ENCODE measurements at places on chromosomes 16 and 17.

GRCh38 chr16:67652578-67653127 lies 7.4 kb downstream of the ACD start:
- no peak for DNase-seq

- DNase-seq, result no peak
Observed at GRCh38 chr17:49201481-49201927, 8.9 kb downstream of the GNGT2 start.

DNA sequence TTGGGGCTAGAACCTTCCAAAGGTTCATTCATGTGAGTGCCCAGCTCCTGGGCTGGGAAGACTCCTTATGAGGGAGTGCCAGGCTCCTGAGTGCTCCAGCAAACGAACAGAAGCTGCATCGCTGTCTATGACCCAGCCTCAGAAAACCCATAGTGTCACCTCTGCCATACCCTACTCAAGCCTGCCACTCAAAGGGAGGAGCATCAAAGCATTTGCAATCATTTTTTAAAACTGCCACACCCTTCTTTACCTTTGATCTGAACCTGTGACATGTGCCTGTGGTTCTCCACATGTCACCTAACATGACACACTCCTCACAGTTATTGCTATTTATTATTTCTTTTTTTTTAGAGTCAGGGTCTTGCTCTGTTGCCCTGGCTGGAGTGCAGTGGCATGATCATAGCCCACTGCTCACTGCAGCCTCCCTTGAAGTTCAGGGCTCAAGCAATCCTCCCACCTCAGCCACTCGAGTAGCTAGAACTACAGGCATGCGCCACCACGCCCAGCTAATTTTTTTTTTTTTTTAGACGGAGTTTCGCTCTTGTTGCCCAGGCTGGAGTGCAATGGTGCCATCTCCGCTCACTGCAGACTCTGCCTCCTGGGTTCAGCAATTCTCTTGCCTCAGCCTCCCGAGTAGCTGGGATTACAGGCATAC lies 7.3 kb upstream of the KDM8 start:
- DNase-seq, result no peak

DNA sequence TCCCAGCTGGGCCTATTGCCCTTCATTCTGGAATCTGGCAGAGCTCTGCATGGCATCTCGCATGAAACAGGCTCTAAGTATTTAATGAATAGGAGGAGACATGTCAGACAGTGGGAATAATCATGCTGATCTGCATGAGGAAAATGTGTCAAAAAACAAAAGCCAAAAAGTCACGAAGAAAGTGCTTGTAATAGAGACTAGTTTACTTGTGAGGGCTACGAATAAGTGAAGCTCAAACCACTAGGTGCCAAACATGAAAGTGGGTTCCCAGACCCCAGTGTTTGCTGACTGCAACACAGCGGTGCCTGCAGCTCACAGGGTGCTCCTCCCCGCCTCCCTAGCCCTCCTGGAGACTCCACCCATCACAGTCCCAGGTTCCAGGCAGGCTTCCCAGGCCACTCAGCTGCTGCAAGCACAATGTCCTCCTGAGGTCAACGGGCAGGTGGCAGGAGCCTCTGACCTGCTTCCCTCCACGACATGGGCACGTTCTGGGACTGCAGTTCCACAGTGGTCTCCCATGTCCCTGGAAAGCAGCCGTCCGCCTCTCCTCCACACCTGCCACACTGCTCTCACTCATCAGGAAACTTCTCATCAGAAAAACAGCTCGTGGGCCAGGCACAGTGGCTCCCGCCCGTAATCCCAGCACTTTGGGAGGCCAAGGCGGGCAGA lies 96.5 kb downstream of the ANKRD11 start:
- DNase-seq, result no peak

GRCh38 chr17:6642592-6642991 lies 1.7 kb downstream of the TXNDC17 start:
- no peak for DNase-seq

DNA sequence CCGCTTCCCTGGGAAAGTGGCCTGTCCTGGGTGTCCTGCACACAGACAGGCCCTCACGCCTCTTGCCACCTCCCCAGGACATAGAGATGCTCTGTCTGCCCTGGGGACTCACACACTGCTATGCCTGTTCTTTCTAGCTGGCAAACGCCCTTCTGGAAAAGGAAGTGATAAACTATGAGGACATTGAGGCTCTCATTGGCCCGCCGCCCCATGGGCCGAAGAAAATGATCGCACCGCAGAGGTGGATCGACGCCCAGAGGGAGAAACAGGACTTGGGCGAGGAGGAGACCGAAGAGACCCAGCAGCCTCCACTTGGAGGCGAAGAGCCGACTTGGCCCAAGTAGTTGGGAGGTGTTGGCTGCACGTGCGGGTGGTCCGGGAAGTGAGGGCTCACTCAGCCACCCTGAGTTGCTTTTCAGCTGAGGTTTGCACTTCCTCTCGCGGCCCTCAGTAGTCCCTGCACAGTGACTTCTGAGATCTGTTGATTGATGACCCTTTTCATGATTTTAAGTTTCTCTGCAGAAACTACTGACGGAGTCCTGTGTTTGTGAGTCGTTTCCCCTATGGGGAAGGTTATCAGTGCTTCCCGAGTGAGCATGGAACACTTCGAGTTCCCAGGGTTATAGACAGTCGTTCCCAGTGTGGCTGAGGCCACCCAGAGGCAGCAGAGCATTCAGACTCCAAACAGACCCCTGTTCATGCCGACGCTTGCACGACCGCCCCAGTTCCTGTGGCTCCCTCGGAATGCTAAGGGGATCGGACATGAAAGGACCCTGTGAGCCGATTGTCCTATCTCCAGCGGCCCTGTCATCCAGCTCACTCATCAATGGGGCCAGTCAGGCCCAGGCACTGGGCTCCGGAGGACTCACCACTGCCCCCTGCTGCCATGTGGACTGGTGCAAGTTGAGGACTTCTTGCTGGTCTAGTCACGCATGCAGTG lies 3.5 kb upstream of the RPL13 start:
- peak; percentile 34 for DNase-seq

DNA sequence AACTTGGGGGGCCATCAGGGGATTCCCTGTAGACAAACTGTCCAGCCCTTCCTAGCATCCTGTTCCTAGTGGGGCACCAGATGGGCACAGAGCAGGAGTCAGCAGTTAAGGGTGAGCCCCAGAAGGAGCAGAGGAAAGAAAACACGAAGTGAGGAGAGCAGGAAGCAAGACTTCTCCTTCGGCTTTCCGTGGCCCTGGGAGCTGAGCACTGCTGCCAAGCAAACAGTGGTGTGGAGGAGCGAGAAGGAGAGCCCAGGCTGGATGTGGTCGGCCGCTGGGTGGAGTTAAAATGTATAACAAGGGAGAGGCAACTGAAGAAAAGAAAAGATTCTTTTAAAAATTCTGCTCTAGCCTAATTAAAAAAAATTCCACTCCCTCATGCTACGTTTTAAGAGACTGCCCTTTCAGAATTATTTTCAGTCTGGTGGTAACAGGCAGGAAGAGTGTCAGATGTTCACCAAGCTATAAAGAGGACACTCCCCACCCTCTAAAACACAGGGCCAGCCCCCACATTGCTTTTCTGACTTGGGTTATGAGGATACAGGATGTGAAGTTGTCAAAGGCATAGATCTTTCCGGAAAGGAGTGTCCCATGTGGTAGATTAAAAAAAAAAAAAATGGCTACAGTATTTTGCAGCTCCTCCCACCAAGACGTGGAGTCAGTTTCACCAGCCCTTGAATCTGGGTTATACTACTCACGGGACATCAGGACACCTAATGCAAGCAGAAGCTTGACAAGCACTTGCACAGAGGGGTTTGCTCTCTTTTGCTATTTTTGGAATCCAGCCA lies 74.9 kb upstream of the ZFHX3 start:
- DNase-seq, result no peak

GRCh38 chr16:86671486-86672178 lies 93.3 kb downstream of the FOXL1 start:
- DNase-seq, result no peak

DNA sequence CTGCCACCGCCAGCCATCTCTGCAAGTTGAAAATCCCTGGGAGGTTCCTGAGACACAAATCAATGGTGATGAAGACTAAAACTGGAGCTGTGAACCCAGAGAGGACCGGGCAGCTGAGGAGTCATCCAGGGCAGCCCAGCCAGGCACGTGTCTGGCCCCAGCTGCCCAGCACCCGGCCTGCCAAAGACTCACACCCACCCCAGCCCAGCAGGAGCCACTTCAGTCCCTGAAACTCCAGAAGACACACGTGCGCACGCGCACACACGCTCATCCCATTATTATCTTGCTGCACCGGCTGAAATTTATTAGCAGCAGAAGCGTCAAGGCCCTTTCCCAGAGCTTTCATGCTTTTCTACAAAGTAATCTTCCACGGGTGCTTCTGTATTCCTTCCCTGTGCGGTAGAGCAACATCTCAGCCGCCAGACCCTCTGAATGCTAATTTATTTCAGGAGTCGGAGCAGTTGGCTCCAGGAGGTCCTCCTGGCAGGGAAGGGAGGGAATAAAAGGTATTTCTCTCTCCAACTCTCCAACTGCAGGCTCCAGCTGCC lies 59.8 kb upstream of the RBFOX3 start:
- no peak for DNase-seq

DNA sequence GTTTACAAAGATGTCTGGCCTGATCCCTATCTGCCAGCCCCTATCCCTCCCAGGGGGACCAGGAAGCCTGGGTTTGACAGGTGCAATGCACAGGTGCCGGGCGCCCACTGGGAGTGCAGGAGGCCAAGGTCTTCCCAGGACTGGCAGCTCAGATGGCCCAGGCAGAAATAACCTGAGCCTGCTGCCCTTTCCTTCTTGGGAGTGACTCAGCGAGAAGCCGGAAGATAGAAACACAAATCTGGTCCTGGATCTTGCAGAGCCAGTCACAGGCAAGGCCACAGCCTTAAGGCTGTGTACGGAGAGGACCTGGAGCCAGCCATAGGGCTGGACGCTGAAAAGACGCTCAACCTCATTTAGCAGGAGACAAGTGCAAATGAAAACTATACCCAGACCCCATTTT lies 27.7 kb downstream of the GPR142 start:
- no peak for DNase-seq

DNA sequence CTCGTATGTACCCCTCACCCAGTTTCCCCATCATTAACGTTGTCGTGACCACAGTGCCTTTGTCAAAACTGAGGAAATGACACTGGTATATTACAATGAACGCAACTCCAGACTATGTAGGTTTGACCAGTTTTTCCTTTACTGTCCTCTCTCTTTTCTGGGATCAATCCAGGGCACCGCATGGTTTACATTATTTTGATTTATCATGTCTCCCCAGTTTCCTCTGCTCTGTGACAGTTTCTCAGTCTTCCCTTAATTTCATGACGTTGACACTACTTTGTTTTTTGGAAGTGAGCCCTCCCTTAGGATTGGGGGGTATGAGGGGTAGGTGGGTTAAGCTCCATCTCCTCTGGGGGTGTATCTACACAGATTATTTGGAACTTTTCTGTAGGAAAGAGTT lies 76.1 kb upstream of the LGALS9 start:
- no peak for DNase-seq

DNA sequence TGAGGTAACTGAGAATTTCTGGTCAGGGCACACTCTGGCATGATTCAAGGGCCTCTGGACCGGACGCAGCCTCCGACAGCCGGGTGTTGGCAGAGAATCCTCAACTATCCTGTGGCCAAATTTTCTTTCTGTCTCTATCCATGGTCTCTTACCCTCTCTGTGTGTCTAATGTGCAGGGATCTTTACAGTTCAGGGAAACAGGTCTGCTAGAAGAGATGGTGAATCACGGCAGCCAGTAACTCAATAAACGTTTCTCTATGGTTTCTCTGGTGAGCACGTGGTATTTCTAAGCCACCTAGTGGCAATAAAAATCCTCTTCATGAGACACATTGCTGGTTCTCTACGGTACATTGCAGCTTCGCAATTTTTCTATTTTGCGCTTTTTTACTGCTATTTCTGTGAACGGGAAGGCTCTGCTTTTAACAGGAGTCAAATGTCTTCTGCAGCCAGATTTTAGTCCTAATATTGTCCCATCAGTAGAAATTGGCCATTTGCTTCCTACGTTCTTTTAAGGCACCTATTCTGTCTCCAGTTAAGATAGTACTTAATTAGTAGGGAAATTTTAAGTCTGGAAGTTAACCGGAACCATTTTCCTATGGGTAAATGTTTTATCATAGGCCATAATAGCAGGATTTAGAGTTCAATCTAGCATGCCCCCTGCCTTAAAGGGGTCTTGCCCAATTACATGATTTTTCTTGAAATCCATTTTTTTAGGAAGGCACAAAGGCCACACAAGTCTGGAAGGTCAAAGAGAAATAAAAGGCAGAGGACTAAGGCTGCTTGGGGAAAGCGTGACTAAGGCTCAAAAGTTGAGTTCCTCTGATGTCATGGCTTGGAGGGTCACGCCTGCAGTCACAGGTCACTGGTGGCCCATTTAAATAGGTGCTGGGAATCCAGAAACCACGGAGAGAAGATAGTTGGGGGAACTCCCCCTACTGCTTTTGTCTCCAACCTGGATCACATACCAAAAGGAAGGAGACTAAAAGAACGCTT lies 31.5 kb downstream of the QPRT start:
- DNase-seq, result peak; percentile 16

DNA sequence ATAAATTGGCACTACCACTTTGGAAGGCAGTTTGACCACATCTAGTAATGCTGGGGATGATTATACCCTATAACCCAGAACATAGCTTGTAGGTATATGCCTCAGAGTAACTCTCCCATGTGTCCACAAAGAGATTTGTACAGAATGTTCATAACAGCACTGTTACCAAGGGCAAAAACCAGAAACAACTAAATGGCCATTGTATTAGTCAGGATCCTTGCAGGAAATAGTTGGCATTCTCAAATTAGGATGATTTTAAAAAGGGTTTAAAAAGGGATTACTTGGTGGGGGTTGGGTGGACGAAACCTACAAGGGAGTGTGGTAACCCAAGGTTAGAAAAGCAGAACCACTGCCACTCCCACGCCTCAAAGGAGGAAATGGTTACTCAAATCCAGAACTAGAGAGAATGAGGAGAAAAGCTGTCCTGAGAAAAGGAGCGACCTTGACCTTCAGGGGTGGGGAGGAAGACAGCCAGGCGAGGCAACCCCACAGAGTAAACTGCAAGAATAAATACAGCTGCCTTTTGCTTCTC lies 2.1 kb downstream of the CPPED1 start:
- no peak for DNase-seq

DNA sequence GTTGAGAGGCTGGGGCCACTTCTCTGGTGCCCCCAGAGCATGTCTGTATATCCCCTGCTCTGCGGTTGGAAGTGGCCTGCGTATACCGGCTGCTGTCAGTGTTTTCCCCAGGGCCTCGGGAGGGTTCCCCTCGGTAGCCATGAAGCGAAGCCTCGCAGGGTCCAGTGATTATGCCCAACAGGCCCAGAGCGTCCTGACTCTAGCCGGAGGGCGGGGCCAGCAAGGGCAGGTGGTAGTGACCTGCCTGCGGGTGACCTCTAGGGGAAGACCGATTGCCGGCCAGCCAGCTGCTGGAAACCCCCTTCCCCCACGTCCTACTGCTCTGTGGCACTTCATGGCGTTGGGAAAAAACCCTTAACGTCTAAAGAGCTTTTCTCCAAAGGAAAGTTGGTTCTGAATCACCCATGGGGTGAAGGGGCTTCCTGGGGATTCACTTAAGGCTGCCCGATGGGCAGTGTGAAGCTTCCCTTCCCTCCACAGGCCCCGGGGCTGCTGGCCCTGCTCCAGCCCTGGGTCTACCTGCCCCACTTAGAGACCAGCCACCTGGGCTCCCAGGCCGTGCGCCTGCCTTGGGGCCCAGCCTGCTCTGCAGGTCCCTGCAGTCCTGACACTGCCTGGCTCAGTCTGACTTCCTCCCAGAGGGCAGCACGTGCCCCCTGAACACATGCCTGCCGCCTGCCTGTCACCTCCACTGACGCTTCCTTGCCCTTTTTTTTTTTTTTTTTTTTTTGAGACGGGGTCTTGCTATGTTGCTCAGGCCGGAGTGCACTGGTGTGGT lies 72.8 kb downstream of the SOCS1 start:
- no peak for DNase-seq

GRCh38 chr17:76833034-76833644 lies 35.1 kb upstream of the MGAT5B start:
- DNase-seq, result no peak

All from T1000 (cell line).